Dorsolateral prefrontal cortex (tissue), 122 donors: ENCODE measurements at places on chromosomes 7 and 10. TPM values are rescaled to one million over a fixed set of nuclear protein-coding genes. Genes with fewer than 3 reads are reported as not detected.

NACAD gene
- 93.7 TPM for total RNA-seq

CCDC146 gene
- 22.5 TPM for total RNA-seq

PLXDC2 gene
- 49.1 TPM for total RNA-seq

MYO1G gene
- 0.76 TPM for total RNA-seq

SHTN1 gene
- 185 TPM for total RNA-seq

NPFFR1 gene
- total RNA-seq = 2.2 TPM

METTL2B gene
- 32.0 TPM for total RNA-seq

EVX1 gene
- not detected for total RNA-seq

PTPRN2 gene
- total RNA-seq = 126 TPM

DNAH11 gene
- 0.45 TPM for total RNA-seq

MKLN1 gene
- 107 TPM for total RNA-seq

PYROXD2 gene
- total RNA-seq = 27.4 TPM

CTNNA3 gene
- 54.9 TPM for total RNA-seq
